ENCODE measurements at places on chromosomes 3 and 15.

GRCh38 chr15:63073497-63074172 lies 31.1 kb downstream of the TPM1 start:
- DNase-seq, result no peak

- no peak for DNase-seq
Observed at GRCh38 chr3:100277255-100277800, 16.5 kb downstream of the TBC1D23 start.

DNA sequence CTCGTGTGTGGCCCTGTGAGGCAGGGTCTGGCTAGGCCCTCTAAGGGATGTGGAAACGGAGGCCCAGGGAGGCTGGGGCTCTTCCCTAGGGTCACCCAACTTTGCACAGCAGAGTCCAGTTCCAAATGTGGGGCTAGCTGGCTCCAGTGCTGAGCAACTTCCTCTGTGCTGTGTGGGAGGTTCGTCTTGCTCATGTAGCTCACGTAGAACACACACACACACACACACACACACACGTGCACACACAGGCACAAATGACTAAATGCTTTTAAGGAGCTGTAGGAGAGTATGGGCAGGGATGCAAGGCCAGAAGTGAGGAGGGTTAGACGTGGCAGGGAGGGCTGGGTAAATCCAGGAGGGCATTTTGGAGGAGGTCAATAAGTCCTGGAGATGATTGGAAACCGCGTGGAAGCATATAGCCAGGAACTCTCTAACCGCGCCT lies 213.8 kb downstream of the RPLP1 start:
- peak; percentile 36 for DNase-seq

GRCh38 chr3:52798978-52799476 lies 4.4 kb downstream of the ITIH3 start:
- peak; percentile 18 for DNase-seq

DNA sequence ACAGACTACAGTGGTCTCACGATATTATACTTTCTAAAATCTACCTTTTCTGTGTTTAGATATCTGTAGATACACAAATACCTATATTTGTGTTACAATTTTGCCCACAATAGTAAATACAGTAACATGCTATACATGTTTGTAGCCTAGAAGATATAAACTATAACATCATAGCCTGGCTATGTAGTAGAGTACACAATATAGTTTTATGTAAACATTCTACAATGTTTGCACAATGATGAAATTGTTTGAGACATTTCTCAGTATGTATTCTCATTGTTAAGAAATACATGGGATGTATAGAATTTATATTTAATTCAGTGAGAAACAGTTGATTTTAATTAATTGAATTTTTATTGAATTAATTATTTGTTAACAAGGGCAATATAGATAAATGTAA lies 1367.0 kb downstream of the OTOL1 start:
- DNase-seq, result no peak

GRCh38 chr3:87101861-87102625 lies 111.1 kb upstream of the VGLL3 start:
- DNase-seq, result no peak

GRCh38 chr3:152352554-152352953 lies 83.8 kb downstream of the MBNL1 start:
- DNase-seq, result no peak

- no peak for DNase-seq
Observed at GRCh38 chr15:41543521-41543870, 561 bp downstream of the RPAP1 start.
